ENCODE measurements at places on chromosomes 2 and 18.

GRCh38 chr2:148022351-148022750 is 1.5 kb downstream of the MBD5 start:
- no peak for DNase-seq

GRCh38 chr2:159209341-159210306 is 76.9 kb downstream of the WDSUB1 start:
- DNase-seq, result no peak

- no peak for DNase-seq
Observed at GRCh38 chr2:216379977-216380376, 7.7 kb upstream of the MARCHF4 start.

- no peak for DNase-seq
Observed at GRCh38 chr18:23384778-23385736, 68.0 kb upstream of the RIOK3 start.

DNA sequence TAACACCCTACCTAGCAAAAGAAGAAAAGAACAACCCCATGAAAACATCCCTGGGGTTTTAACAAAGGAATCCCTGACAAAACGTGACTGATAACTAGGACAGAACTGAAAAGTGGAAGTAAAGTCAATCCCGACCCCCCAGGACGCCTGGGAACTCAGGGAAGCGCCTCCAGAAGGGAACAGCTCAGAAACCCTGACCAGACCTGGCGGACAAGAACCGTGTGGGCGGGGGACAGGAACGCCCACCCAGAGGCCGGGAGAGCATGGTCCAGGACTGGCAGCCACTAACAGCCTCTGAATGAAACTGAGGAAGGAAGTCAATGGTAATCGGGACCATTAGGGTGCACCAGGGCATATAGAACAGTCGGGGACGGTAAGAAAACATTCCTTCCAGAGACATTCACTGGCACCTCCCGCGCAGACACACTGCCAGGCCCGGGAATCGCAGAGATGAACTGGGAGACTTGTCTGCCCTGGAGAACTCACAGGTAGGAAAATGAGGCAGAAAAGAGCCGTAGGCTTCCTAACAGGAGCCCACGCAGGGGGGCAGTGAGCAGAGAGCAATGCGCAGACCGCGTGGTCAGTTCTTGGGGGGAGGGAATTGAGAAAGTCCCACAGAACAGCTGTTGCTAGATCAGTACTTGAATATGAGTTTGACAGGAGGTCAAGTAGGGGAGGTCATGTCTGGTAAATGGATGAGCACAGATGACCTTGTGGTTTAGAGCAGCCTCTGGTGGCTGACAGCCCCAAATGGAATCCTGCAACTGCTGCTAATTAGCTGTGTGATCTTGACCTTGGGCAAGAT is 1.3 kb upstream of the TBC1D8 start:
- DNase-seq, result no peak

DNA sequence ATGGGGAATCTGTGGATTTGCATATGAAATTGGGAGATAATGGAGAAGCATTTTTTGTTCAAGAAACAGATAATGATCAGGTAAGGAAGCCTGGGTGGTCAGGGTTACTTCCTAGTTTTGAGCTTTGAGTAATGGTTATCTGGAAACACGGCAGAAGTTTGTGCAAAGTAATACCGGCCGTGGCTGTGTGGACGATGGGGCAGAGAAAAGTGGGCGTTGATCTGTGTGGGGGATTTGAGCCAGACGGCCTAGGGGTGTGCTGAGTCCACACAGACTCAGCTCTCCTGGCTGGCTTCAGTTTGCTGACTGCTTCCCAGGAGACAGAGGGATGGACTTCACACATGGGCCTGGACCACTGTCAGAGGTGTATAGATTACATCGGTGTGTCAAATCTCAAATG is 21.3 kb downstream of the LPIN1 start:
- DNase-seq, result no peak

DNA sequence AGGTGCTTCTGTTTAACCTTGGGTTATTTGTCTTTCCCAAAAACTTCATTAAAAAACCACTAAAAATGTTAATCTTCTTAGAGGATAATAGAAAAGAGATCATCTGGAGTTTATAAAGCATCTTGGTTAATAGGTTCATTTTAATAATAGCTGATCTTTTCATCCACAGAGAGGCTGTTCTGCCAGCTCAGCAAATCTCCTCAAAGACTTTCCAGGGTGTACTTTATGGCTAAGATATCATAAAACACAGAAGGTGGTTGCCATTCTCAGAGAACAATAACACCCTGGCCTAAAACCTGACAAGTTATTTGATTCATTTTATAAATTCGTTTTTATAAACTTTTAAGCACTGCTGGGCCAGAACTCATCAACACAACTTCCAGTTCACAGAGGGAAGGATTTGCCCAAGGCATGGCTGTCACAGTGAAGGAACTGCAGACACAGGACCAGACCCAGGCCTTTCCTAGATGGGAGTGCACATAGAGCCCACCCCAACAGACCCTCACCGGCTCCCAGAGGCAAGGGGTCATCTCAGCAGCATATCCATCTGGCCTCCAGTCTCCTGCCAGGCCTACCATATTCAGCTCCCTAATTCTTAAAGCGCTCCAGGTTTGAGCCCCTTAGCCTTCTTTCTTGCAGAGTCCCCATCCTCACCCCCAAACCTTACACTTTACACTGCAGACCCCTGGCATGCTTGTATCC is 203.4 kb upstream of the RAB6C start:
- no peak for DNase-seq

Data from activated CD4-positive, alpha-beta T cell treated with anti-CD3 and anti-CD28 coated beads for 1 hour (primary cell).